ENCODE measurements at places on chromosomes 6 and 20. TPM values are rescaled to one million over a fixed set of nuclear protein-coding genes. Genes with fewer than 3 reads are reported as not detected.
A peak's percentile ranks its signal among the peaks of the same experiment; 100 is the strongest.

The CTCFL gene
- total RNA-seq, result not detected

DNA sequence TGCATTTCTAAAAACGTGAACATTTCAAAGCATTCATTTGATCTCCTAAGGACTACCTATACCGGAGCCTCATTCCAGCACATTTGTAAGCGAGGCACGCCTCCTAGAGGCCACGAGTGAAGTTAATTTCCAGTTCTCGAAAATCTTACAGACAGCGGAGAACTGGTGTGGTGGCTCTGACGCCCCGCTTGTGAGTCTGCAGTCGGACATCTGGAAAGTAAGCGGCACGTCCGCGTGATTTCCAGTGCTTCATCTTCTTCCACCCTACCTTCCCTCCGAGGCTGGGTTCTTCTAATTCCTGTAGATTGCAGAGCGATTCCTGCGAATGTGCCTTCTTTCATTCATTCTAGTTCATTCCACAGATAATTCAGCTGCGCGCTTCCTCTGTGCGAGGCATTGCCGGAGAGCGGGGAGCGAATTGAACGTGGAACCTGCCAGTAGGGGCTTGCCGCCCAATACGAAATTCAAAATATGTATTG lies 810 bp upstream of the PRIM2 start:
- H3K36me3 ChIP-seq, result peaks cover 24% of the 10 kb centered on the region
- peak overlapping the region; percentile 98 for H3K27ac ChIP-seq

DNA sequence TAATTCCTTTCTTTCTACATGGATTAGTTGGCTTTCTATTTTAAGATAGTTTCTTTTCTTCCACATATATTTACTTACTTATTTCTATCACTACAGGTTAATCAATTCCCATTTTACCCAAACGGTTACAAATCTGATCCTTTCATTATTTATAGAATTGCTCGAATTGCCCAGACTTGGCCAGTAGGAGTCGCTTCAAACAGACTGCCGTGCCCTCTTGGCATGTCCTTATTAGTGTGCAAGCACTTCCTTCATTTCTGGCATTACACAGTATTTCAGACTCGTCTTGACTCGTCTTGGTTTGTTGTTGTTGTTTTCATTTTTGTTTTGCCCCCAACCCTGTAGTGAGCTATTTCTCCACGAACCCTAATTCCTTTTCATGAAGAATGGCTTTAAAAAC lies 74.6 kb downstream of the SAMD3 start:
- H3K27ac ChIP-seq, result no peak overlapping the region
- H3K4me1 ChIP-seq, result peaks cover 2% of the 10 kb centered on the region
- no peak overlapping the region for H3K4me3 ChIP-seq
- peak; percentile 31 for DNase-seq

DNA sequence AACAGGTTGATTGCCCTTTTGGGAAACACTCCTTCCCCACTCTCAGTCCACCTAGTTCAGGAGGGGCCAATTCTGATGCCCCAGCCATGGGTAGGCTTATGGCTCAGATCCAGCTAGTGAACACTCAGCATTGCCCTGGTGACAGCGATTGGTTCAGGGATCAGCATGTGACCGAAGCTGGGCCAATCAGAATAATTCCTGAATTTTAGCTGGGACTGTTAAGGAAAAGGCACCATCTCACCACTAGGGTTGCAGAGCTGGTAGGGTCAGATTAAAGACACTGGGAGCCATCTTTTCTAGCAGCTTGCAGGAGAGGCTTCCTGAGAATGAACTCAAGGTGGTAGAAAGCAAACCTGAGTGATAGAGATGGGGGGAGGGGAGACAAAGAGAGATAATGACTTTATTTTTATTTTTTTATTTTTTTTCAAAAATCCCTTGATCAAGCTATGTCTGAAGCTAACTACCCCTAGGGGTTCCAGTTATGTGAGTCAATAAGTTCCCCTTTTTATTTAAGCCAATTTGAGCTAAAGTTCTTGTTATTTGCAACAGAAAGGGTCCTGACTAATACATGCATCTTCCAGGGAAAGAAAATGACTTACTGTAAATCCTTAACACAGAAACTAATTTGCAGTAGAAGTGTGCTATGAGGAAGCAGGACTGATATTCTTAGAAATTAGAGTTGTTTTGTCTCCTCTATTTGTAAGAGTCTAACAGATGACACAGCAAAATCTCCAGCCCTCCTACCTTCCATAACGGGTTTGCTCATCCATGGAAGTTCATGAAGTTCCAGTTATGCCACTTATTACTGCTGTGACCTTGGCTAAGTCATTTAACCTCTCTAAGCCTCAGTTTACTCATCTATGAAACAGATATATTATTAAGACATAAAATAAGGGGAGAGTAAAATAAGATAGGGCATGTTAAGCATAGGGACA lies 44.7 kb downstream of the EYA2 start:
- H3K27me3 ChIP-seq, result peaks cover 4% of the 10 kb centered on the region
- DNase-seq, result no peak

- no peak for DNase-seq
- no peak overlapping the region for H3K27ac ChIP-seq
- peaks cover 12% of the 10 kb centered on the region for H3K27me3 ChIP-seq
- peaks cover 54% of the 10 kb centered on the region for H3K4me1 ChIP-seq
Measured at GRCh38 chr6:160464744-160465143, 116.6 kb downstream of the SLC22A3 start.

DNA sequence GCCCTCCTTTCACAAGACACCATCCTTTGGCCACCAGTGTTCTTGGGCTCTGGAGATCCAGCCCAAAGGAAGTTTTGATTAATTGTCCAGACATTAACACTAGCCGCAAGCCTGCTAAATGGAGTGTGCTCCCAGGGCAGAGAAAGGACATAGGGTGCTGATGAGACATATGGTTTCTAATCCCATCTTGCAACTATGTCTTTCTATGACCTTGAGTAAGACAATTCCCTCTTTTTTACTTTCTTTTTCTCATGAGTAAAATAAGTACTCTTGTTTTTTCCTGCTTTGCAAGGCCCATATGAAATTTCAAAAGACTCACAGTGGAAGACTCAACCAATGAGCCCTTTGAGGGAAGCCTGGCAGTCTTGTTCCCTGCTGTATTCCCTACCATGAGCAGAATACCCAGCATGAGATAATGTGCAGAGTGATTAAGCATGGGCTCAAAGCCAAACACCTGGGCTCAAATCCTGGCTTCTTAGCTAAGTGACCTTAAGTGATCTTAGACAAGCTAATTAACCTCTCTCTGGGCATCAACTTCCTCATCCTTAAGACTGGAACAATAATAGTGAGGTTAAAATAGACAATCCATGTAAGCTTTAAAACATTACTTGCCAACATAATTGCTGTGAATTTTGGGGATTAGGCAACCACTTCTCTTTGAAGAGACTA lies at the start of gene WFDC10B:
Gene WFDC10B (minus strand): TSS at position 51 of the 669 bp plus-strand sequence. CDS start 19,027 bp downstream, outside the sequence.
- no peaks in the 10 kb centered on the region for H3K36me3 ChIP-seq
- H3K4me1 ChIP-seq, result no peaks in the 10 kb centered on the region
- H3K27ac ChIP-seq, result no peak within 1 kb of the TSS
- H3K4me3 ChIP-seq, result no peak within 1 kb of the TSS
- peaks cover 32% of the 10 kb centered on the region for H3K27me3 ChIP-seq

DNA sequence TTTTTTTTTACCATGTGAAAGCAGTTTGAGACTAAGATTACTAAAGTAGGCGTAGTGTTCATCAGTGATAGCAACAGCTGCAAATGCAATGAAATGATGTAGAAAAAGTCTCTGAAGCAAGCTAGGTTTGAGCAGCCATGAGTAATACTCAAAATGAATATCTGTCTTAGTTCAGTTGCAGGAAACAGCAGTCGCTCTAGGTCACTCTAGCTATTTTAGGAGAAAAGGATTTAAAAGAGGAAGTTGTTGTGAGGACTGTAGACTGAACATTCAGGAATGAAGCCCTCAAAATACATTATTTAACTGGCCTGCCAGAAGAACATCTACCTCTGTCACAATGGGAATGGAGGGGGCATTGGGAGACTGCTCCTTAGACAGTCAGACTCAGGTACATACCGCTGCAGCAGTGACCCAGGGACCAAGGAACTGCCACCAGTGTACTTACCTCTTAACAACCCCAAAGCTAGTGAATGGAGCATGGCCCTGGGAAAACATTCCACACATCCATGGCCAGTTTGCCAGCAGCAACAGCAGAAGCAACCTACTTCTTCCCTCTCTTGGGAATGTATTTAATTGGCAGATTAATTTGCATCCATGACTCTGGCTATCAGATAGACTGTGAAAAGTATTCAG lies 243.0 kb upstream of the KHDRBS2 start:
- no peak overlapping the region for H3K4me3 ChIP-seq
- H3K4me1 ChIP-seq, result no peaks in the 10 kb centered on the region
- DNase-seq, result no peak
- no peaks in the 10 kb centered on the region for H3K27me3 ChIP-seq

Measured in activated CD4-positive, alpha-beta memory T cell treated with anti-CD3 and anti-CD28 coated beads for 36 hours (primary cell).